Astrocyte of the cerebellum (primary cell): ENCODE measurements at places on chromosomes 5 and 9.

DNA sequence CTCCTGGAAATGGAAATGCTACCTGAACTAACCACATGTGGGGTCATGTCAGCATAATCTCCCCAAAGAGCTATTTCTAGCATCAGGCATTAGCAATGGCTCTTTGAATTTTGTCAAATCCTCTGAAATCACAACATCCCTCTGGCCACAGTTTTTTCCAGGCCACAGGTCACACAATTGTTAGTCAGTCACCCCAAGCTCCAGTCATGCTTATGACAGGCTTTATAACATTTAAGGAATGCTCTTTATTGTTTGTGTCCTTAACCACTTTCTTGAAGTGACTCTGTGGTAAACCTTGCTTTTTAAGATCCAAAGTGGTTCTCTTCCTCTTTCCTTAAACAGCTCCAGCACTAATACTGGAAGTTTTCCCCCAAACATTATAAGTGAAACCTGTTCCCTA lies 169.2 kb upstream of the HMHB1 start:
- no peak for DNase-seq

DNA sequence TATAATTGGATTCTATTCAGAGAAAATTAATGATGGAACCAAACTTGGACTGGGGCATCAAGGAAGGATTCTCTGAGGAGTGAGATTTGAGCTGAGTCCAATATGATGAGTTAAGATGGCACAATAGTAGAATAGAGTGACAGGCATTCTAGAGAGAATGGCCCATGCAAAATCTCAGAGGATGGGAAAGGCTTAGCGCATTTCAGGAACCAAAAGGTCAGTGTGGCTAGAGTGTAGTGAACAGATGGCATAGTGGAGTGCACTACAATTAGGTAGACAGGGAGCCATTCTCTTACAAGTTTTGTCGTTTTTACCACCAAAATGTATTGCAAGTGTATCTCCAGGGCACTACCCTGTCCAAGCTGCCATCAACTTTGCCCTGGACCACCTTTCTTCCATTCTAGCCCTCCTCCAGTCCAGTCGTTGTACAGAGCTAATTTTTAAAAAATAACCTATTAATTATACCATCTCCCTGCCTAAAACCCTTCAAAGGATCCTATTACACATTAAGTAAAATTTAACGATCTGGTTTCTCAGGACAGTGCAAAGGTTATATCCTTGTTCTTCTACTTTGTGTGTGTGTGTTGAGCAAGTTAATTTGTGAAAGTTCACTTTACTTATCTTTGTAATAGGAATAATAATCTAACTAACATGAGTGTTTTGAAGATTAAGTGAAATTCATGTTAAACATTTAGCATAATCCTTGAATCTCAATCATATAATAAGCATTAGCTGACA lies 211.7 kb downstream of the COMMD10 start:
- no peak for DNase-seq

- no peak for DNase-seq
Measured at GRCh38 chr5:169710675-169711074, 73.6 kb downstream of the DOCK2 start.

GRCh38 chr5:151224372-151224771 lies 480 bp upstream of the CCDC69 start:
- DNase-seq: no peak

DNA sequence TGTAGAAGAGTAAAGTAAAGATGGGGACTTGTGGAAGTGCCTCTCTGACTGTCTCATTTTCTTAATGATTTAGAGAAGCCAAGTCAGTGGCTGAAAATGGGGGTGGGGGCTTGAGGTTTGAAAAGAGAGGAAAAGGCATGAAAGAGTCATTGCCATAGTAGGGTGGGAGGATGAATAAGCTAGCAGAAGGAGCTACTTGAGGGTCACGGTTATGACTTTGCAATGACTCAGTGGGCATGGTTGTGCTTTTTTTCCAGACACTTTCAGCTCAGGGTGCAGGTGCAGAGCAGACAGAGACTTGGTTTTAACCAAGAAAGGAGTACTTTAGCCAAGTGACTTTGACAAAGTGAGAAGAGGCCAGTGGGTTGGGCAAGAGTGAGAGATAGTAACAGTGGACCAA lies 117.8 kb downstream of the PTTG1 start:
- DNase-seq: no peak

DNA sequence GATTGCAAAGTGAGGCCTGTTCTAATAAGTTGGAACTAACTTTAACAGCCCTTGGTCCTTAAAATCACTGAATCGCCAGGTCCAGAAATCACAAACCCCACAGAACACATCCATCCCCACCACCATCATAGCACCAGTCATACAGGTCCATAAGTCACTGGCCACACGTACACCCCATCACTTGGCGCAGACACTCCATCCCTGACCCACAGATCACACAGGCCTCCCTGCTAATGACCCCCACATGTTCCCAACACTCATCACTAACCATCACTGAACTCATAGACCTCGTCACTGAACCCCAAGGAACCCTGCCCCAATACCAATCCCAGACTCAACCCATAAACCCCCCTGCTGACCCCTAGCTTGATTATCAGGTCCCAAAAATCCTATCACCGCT lies 41.2 kb upstream of the ZNF300 start:
- DNase-seq: no peak

- no peak for DNase-seq
Measured at GRCh38 chr9:29773676-29774075, 2200.4 kb upstream of the C9orf72 start.

GRCh38 chr5:144142824-144143162 lies 27.7 kb downstream of the YIPF5 start:
- DNase-seq: no peak

DNA sequence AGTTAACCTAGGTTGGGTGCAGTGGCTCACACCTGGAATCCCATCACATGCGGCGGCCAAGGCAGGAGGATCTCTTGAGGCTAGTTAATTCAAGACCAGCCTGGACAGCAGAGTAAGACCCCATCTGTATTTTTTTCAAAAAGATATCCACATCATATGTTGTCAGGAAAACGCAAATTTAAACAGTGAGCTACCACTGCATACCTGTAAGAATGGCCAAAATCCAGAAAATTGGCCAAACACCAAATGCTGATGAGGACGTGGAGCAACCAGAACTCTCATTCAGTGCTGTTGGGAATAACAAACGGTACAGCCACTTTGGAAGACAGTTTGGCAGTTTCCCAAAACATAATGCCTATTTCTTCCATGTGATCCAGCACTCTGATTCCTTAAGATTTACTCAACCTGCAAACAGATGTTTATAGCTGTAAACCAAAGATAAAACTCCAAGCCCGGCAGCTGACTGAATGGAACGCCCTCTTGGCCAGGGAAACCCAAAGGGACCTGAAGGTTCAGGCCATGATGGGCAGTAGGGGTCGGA lies 12.4 kb downstream of the CEL start:
- no peak for DNase-seq

DNA sequence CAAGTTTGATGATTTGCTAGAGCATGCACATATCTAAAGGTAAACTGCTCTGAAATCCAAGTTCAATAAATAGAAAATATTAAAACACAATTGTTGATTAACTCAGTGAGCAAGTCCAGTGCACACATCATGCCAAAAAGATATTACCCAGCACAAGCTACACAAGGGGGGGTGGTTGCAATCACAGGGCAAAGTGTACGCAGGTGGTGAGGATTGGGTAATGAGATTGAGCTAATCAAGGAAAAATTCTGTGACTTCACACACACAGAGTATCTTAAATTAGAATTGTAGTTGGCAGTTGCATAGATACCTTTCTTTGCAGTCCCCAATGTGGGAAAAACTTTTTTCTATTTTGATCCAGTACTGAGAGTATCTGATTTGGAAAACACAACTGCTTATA lies 156.1 kb upstream of the NTRK2 start:
- DNase-seq: no peak

GRCh38 chr5:138932171-138932810 lies 57.2 kb upstream of the LRRTM2 start:
- DNase-seq: no peak
